ENCODE measurements at places on chromosomes 3 and 15.

DNA sequence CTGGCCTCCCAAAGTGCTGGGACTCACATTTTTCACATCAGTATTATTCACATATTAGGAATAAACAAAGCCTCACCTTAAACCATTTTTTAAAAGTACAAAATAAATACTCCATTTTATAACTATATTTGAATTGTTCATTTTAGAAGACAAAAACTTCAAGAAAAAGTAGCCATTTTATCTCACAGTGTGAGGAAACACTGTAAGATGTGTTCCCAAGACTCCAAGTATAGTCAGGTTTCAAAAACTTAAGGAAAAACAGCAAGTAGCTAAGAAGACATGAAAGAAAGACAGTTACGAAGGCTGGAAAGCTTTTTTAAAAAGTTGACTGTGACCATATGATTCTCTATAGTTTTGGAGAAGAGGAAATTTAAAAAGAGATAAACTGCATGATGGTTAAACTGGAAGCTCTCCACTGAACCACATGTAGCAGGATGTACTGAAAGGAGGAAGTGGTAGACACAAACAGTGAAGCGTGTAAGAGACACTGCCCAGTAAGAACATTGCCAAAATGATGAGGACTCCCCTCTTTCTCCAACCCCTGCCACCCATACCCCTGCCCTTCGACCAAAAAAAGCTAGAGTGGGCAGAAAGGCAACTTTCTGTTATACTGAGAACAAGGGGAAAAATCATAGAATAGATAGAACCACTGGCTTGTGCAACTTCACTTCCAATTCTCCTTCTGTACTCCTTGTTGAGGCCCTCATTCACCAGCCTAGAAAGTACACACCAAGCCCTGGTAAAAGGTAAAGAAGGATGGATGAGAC, 6.2 kb upstream of the TMF1 start:
- H3K36me3 ChIP-seq = peaks cover 9% of the 10 kb centered on the region
- no peak for ATAC-seq
- H3K27ac ChIP-seq = no peak overlapping the region

GRCh38 chr15:92059036-92059970, 205.8 kb downstream of the SLCO3A1 start:
- no peak overlapping the region for H3K4me3 ChIP-seq
- H3K36me3 ChIP-seq = no peaks in the 10 kb centered on the region
- H3K27me3 ChIP-seq = no peaks in the 10 kb centered on the region
- ATAC-seq = no peak
- no peak overlapping the region for H3K27ac ChIP-seq

DNA sequence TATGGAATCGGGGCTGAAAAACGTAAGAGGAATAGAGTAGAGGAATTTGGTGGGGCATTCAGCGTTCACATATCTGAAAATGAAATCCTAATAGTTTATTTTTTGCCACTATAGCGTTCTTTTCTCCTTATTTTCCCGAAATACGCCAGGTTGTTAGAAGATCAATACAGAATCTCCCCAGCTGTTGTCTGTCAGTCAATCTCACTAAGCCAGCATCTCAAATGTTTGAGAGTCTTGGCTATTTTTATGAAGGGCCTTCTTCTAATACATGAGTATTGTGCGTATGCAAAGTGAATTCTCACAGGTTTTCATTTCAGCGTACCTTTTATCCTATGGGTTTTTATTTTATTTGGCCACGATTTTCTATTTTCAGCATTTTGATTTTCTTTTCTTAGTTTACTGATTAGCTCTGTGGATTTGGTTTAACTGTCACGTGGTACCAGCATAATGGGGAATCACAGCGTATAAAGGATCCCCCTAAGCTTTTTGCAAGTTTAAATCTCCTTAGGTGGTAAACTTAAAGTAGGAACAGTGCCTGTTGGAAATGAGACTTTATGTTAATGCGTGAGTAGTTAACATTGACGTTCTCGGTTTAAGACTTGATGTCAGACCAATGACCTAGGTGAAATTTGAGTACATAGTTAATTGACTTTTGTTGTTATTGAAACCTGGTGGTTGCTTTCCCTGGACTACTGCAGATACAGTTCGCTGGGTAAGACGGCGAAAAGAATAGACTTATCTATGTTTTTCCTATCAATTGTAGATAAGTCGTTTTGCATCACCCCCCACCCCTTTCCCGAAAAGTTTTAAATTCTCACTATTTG, 1.3 kb downstream of the FXR1 start:
- ATAC-seq = no peak
- no peaks in the 10 kb centered on the region for H3K27me3 ChIP-seq
- H3K4me1 ChIP-seq = peaks cover 17% of the 10 kb centered on the region
- H3K36me3 ChIP-seq = peaks cover 5% of the 10 kb centered on the region
- peak overlapping the region; percentile 99 for H3K4me3 ChIP-seq
- H3K27ac ChIP-seq = peak overlapping the region; percentile 88

GRCh38 chr3:6567241-6567640, 293.7 kb upstream of the GRM7 start:
- no peaks in the 10 kb centered on the region for H3K27me3 ChIP-seq
- H3K4me3 ChIP-seq = no peak overlapping the region
- no peaks in the 10 kb centered on the region for H3K4me1 ChIP-seq
- H3K36me3 ChIP-seq = no peaks in the 10 kb centered on the region
- no peak overlapping the region for H3K27ac ChIP-seq
- ATAC-seq = no peak

- H3K27ac ChIP-seq = no peak overlapping the region
- ATAC-seq = no peak
- H3K36me3 ChIP-seq = peaks cover 4% of the 10 kb centered on the region
- H3K4me3 ChIP-seq = no peak overlapping the region
- no peaks in the 10 kb centered on the region for H3K27me3 ChIP-seq
Observed at GRCh38 chr3:143559296-143559695, 289.0 kb downstream of the SLC9A9 start.

DNA sequence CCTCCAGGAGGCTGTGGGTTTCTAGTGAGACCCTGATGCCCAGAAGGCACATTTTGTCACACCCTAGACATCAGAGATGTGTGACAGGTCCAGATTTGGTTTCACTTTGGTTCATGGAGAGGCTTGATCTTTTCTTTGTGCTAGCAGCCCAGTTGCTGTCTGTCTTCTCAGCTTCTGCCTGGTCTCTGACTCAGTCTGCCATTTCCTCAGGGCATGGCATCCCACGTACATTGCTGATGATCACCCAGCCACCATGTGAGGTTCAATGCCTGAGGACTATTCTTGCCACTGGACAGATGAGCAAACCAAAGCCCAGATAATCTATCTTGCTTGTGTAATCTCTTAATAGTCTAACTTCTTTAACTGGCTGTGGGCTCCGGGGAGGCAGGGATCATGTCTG, 144.9 kb upstream of the MRPS22 start:
- peaks cover 8% of the 10 kb centered on the region for H3K4me1 ChIP-seq
- no peaks in the 10 kb centered on the region for H3K36me3 ChIP-seq
- no peak for ATAC-seq
- no peak overlapping the region for H3K4me3 ChIP-seq
- no peaks in the 10 kb centered on the region for H3K27me3 ChIP-seq

DNA sequence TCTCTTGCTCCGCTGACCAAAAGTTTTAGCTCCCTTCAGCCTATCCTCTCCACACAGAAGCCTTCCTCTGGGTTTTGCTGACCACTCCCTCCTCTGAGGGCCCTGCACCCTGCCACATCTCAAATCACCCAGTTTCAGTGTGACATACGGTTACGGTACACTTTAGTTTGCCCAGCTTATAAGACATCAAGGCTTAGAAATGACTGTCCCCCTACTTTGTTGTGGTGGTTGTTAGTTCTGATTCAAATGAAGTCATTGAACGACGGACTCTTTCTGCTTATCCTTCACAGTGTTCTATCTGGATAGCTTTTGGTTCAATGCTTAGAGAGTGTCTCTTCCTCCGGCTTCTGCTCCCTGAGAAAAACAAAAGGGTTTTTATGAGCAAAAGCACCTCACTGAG, 68.0 kb upstream of the NDUFB4 start:
- H3K4me1 ChIP-seq = no peaks in the 10 kb centered on the region
- no peaks in the 10 kb centered on the region for H3K36me3 ChIP-seq
- H3K27ac ChIP-seq = no peak overlapping the region
- no peaks in the 10 kb centered on the region for H3K27me3 ChIP-seq
- no peak for ATAC-seq
- H3K4me3 ChIP-seq = no peak overlapping the region

DNA sequence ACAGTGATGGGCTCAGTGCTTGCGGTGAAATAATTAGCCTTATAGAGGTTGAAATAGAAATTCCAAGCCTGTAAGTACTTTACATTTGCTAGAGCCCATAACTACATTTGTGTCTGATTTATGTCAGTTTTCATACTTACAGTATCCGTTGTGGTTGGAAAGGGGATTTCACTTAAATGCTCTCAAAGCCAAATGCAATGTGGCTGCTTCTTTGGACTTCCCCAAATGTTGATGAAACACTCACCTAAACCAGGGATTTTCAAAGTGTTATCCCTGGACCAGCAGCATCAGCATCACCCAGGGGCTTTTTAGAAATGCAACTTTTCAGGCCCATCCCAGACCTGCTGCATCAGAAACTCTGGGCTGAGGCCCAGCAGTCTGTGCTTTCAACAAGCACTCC, 378.7 kb downstream of the MCTP2 start:
- H3K36me3 ChIP-seq = no peaks in the 10 kb centered on the region
- no peak overlapping the region for H3K27ac ChIP-seq
- no peak overlapping the region for H3K4me3 ChIP-seq
- ATAC-seq = no peak
- no peaks in the 10 kb centered on the region for H3K4me1 ChIP-seq

DNA sequence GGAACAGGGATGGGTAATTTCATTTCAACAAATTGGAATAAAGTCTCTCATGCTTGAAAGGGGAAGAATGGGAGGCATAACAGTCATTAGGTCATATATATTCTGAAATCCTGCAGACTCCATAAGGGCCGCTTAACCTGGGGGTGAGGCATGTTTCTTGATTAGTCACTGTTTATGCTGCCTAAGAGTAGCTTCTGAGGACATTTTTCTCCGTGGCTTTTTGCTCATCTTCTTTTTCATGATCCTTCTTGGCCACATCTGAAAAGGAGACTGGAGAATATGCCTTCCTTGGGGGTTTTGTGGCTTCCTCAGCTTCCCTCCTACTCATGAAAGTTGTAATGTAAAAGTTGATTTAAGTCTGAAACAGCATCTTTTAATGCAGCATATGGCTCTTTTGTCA, 20.0 kb upstream of the CFAP20DC start:
- no peak overlapping the region for H3K4me3 ChIP-seq
- H3K27ac ChIP-seq = no peak overlapping the region

GRCh38 chr15:48781481-48782081, 29.3 kb downstream of the CEP152 start:
- peaks cover 20% of the 10 kb centered on the region for H3K36me3 ChIP-seq
- H3K4me3 ChIP-seq = no peak overlapping the region
- peaks cover 37% of the 10 kb centered on the region for H3K4me1 ChIP-seq

GRCh38 chr3:15647611-15648167, 46.1 kb downstream of the BTD start:
- no peaks in the 10 kb centered on the region for H3K27me3 ChIP-seq
- peaks cover 25% of the 10 kb centered on the region for H3K4me1 ChIP-seq
- H3K4me3 ChIP-seq = no peak overlapping the region

Data from gastroesophageal sphincter (tissue), 4 donors.